Ovary (tissue), 10 donors: ENCODE measurements at places on chromosomes 7 and 10. TPM values are rescaled to one million over a fixed set of nuclear protein-coding genes. Genes with fewer than 3 reads are reported as not detected.

Gene TSPAN13
- total RNA-seq: 2.8 TPM

Gene AKR1C4
- total RNA-seq: not detected

Gene HTR5A
- total RNA-seq: not detected

GRCh38 chr10:104321226-104321625, 17.0 kb downstream of the ITPRIP start:
- H3K4me1 ChIP-seq: peaks cover 28% of the 10 kb centered on the region
- no peak for DNase-seq
- no peaks in the 10 kb centered on the region for H3K36me3 ChIP-seq

DNA sequence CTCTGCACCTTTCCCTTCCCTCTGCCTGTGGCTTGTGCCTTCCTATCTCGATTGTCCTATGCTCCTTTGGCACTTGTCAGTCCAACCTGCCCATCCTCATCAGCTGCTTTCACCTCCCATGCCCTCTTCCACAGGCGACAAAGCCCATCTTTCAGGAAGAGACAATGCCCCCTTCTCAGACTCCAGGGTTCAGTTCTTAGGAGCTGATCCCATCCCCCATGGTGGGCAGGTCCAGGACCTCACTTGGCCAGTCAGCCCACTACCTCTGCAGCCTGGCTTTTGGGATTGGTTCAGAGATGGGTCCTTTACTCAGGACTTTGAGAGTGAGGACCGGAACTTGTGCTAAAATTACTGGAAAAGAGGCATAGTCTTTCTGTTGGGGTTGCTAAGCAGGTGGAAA, 74.0 kb upstream of the NANOS1 start:
- peaks cover 6% of the 10 kb centered on the region for H3K4me1 ChIP-seq
- H3K4me3 ChIP-seq: no peak overlapping the region
- H3K27me3 ChIP-seq: no peaks in the 10 kb centered on the region
- DNase-seq: no peak
- no peak overlapping the region for H3K27ac ChIP-seq

GRCh38 chr7:71364551-71364950, 232.6 kb downstream of the GALNT17 start:
- H3K36me3 ChIP-seq: no peaks in the 10 kb centered on the region
- no peak for DNase-seq
- H3K27ac ChIP-seq: no peak overlapping the region
- no peak overlapping the region for H3K4me3 ChIP-seq

GRCh38 chr7:141042222-141043193, 27.8 kb upstream of the MRPS33 start:
- H3K4me3 ChIP-seq: no peak overlapping the region
- H3K36me3 ChIP-seq: no peaks in the 10 kb centered on the region
- DNase-seq: no peak
- H3K4me1 ChIP-seq: no peaks in the 10 kb centered on the region

- no peak overlapping the region for H3K4me3 ChIP-seq
- H3K36me3 ChIP-seq: no peaks in the 10 kb centered on the region
- no peaks in the 10 kb centered on the region for H3K27me3 ChIP-seq
- no peaks in the 10 kb centered on the region for H3K4me1 ChIP-seq
- DNase-seq: no peak
- H3K27ac ChIP-seq: no peak overlapping the region
These were observed 588.0 kb downstream of the SORCS1 start for GRCh38 chr10:106576534-106576933.

- H3K27ac ChIP-seq: no peak overlapping the region
- no peaks in the 10 kb centered on the region for H3K27me3 ChIP-seq
- H3K4me1 ChIP-seq: no peaks in the 10 kb centered on the region
- DNase-seq: no peak
- no peak overlapping the region for H3K4me3 ChIP-seq
These were observed 58.9 kb downstream of the NAMPT start for GRCh38 chr7:106225856-106226255.

GRCh38 chr10:34292675-34293074, 522.4 kb downstream of the PARD3 start:
- H3K4me3 ChIP-seq: no peak overlapping the region
- H3K27ac ChIP-seq: no peak overlapping the region
- peaks cover 3% of the 10 kb centered on the region for H3K4me1 ChIP-seq
- no peak for DNase-seq
- H3K27me3 ChIP-seq: no peaks in the 10 kb centered on the region
